ENCODE measurements at places on chromosomes 5 and 9.

GRCh38 chr5:36373527-36374086 is 71.9 kb upstream of the RANBP3L start:
- DNase-seq, result peak; percentile 70

DNA sequence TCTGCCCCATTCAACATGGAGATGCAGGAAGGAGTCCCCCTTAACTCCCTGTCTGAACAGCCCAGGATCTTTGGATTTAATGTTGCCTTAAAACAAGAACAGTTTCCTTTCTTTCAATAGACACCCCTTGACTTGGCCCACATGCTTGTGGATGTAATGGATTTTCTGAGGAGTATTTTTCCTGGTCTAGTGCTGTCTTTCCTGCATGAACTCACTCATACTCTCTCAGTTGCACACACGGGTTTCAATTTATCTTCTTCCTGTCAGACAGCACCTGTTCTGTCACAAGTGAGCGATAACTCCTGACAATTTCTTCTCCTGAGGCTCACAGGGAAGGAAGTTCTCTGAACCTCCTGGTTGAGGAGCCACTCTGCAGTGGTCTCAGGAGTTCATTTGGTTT is 85.1 kb downstream of the ACER2 start:
- no peak for DNase-seq

- DNase-seq, result no peak
Observed at GRCh38 chr9:92503156-92503555, 20.9 kb upstream of the ASPN start.

GRCh38 chr5:56077796-56078233 is 83.1 kb upstream of the IL6ST start:
- DNase-seq, result no peak

GRCh38 chr5:652773-653350 is 40.3 kb downstream of the TPPP start:
- no peak for DNase-seq

GRCh38 chr5:144089401-144090021 is 80.9 kb downstream of the YIPF5 start:
- peak; percentile 45 for DNase-seq

DNA sequence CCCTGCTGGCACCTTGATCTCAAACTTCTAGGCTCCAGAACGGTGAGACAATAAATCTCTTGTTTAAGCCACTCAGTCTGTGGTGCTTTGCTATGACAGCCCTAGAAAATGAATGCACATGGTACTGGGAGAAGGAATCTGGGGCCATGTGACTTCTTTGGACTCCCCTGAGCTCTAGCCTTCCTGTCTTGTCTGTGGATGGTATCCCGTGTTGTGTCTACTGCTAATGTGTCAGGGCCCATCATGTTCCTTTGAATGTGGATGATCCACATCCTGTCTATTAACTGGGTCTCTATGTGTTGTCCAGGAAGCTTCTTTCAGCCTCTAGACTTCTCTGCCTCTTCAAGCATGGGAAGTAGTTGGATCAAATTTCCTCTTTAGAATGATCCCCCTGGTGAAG is 25.1 kb downstream of the IL7R start:
- DNase-seq, result no peak

DNA sequence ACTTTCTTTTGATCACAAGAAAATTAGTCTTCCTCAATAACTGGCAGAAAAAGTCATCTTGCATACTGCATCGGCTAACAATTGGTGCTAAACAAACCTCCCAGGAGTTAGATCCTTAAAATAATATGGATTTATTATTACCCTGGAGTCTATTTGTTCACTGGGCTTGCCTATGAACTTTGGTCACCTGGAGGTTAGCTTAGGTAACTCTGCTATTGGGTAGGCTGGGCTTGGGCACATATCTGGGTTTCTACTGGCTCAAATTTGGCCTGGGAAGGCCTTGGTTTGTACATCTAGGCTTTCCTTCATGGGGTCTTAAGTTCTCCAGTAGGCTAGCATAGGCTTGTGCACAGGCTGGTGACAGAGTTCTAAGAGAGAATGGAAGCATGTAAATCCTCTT is 279.9 kb downstream of the RASEF start:
- DNase-seq, result no peak

GRCh38 chr5:73214306-73214705 is 41.3 kb downstream of the TMEM174 start:
- DNase-seq, result no peak

GRCh38 chr5:39192450-39193160 is 26.8 kb downstream of the FYB1 start:
- no peak for DNase-seq

- DNase-seq, result peak; percentile 99
Observed at GRCh38 chr9:127187231-127187956, 65.0 kb upstream of the ANGPTL2 start.

- DNase-seq, result no peak
Observed at GRCh38 chr9:14452539-14452938, 138.6 kb upstream of the NFIB start.

GRCh38 chr9:131986089-131986488 is 93.6 kb downstream of the MED27 start:
- DNase-seq, result no peak

- no peak for DNase-seq
Observed at GRCh38 chr5:173733021-173733420, 116.6 kb upstream of the BOD1 start.

DNA sequence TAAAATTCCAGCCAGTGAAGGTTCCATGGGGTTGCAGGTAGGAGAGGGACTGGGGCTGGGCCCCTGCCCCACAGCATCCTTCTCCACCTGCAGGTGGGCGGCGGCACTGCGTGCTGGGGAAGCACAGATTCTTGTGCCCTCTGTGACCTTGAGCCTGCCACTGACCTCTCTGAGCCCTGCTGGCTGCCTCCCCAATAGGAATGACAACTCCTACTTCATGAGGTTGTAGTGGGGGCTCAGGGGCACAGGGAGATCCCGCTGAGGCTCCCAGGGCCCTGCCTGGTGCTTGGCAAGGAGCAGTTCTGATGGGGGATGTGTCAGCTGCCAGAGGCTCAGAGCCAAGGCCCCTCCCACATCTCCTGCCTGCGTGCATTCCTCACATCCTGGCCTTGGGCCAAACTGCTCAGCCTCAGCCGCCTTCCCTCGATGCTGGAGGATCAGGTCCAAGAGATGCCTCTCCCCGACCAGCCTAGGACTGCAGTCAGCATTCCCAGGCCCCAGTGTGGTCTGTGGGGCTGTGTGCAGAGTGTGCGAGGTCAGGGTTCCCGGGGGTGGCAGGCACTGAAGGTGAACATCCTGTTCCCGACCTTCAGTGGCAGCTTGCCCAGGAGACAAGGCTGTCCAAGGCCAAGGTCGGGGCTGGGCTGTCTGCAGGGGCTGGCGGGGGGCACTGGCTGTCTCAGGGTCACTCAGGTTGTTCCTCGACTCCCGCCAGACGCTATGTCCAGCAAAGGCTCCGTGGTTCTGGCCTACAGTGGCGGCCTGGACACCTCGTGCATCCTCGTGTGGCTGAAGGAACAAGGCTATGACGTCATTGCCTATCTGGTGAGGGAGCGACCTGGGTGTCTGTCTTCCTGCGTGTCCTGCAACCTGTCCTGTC is 7.0 kb downstream of the ASS1 start:
- DNase-seq, result peak; percentile 95

GRCh38 chr9:131747352-131747751 is 7.5 kb upstream of the RAPGEF1 start:
- peak; percentile 85 for DNase-seq

- DNase-seq, result peak; percentile 17
Observed at GRCh38 chr9:131167146-131167692, 41.8 kb downstream of the NUP214 start.

GRCh38 chr9:134683714-134684374 is 42.2 kb downstream of the COL5A1 start:
- DNase-seq, result no peak
